ENCODE measurements at places on chromosomes 7 and 10.

DNA sequence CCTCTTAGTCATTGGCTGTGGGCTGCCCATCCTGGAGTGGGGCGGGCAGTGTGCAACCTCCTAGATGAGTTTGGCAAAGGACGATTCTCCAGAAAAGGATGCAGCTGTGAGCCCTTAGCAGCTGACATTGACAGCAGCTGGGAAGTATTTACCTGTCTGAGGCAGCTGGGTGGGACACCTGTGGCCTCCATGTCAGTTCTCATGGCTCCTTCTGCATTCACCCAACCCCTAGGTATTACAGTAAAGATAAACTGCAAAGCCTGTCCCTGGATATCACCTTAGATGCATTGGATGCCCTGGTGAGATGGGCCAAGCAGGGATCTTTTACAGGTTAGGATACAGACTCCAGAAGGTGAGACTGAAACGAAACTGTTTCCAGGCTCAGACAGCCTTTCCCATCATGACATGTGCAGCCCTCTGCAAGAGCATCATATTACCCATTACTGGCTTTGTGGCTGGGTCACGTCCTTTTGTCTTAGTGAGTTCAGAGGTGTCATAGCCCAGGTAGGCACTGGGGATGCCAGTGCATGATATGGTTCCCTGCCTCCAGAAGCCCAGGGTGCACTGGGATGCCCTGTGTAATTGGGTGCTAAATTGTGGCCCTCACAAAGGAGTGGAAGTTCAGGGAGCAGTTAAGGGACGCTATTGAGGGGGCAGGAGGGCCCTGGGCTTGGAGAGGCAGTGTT is 28.9 kb downstream of the MINDY4 start:
- DNase-seq = no peak

GRCh38 chr10:650441-650851 is 39.0 kb downstream of the DIP2C start:
- DNase-seq = no peak

GRCh38 chr10:126301701-126302475 is 86.4 kb downstream of the ADAM12 start:
- no peak for DNase-seq

- no peak for DNase-seq
Measured at GRCh38 chr7:28409716-28410627, 2.3 kb upstream of the CREB5 start.

DNA sequence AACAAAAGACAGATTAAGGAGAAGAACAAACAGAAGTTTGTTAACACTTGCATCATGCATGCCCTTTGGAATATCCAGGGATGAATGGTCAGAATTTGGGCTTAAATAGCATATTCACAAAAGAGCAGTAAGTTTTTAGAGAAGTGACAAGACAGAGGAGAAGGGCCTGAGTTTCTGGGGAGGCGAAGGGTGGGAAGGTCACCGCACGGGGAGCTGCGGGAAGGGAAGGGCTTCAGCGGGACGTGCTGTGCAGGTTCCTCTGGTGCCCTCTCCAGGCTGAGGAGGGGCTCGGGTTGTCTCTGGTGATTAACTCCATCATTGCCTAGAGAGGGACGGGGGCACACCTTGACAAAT is 10.4 kb upstream of the ZNF22 start:
- DNase-seq = no peak

All from activated CD8-positive, alpha-beta memory T cell treated with anti-CD3 and anti-CD28 coated beads for 4 hours (primary cell).